ENCODE measurements at places on chromosomes 4 and X.

DNA sequence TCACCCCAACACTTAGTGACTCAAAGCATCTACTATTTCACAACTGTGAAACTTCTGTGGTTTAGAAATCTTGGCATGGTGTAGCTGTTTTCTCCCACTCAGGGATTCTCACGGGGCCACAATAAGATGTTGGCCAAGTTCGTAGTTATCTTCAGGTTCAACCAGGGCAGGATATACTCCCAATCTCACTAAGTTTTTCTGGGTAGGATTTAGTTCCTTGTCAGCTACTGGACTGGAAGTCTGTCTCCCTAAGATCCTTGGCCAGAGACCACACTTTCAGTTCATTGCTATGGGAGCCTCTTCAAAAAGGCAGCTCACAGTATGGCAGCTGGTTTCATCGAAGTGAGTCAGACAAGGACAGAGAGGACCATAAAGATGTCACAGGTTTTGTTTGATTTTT is 111.7 kb upstream of the PDHA2 start:
- DNase-seq: no peak

- peak; percentile 26 for DNase-seq
These were observed 187.4 kb downstream of the TEX13C start for GRCh38 chrX:125507119-125507518.

- DNase-seq: no peak
These were observed 63.8 kb upstream of the RPS6KA3 start for GRCh38 chrX:20330545-20330944.

DNA sequence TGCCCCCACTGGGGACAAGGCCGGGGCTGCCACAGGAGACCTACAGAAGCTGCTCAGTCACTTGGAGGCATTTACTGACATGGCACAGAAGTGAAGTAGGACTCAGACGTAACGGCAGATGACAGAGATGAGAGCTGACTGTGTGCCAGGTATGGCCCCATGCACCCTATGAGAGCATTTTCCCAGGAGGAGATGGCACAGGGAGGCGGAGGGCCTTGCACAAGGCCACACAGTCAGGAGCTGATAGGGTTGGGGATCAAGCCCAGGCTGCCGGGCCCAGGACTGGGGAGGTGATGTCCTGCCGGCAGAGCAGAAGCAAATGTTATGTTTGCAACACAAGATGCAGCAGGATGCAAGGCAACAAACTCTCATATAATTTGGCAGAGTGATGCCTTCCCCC is 34.1 kb downstream of the NAT8L start:
- DNase-seq: no peak

- DNase-seq: no peak
These were observed 48.0 kb downstream of the ARAP2 start for GRCh38 chr4:36196145-36196913.

DNA sequence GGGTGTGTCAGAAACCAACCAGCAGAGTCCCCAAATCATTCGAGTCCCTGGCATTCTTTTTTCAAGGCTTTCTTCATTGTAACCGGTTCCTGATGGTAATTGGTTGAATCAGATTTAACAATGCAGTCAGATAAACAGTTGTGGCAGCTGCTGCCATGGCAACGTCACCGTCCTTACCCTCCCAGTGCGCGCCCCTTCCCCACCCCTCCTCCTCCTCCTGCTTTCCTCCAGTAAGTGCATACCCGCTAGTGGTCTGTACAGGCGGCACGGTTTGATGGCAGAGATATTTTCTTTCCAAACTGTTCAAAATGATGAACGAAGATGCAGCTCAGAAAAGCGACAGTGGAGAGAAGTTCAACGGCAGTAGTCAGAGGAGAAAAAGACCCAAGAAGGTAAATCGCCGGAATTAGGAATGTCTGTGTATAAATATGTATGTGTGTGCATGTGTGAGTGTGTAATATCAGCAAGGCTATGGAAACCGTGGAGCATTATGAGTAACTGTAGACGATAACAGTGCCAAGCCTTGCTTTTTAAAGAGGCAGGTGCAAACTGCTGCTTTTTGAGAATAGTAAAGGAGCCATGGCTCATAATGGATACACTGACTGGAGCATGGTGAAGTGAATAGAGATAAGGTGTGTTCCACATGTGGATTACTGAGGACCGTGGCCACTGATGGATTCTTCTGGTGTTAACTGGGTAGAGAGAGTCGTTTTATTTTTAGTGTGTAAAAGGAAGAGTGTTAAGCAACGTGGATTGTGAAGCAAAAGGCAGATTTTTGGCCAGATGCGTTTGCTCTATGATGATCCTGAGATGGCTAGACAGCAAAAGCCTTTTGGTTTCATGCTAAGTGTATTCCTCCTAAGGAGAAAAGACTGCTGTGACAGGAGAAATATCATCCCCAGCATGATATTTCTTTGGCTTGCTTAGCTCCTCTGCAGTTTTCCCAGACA is at the start of gene ANK2:
Gene ANK2 (plus strand): TSS at position 233 of the 950 bp plus-strand sequence. CDS start 76 bp downstream, at position 309.
- no peak for DNase-seq

DNA sequence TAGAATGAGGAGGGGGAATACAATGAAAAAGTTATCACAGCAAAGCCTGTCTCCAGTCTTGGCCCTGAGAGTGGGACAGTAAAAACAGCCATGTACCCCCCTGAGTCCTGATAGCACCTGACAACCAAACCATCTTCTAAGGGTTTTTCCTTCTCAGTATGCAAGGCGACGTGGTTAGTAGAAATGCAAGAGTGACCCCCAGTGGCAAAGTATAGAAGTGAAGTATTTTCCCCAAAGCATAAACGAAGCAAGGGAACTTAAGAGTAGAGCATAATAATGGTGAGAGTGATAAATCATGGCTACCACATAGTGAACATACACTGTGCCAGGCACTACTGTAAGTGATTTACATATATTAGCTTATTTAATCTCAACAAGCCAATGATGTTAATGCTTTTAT is 52.8 kb downstream of the FAM47C start:
- peak; percentile 19 for DNase-seq

DNA sequence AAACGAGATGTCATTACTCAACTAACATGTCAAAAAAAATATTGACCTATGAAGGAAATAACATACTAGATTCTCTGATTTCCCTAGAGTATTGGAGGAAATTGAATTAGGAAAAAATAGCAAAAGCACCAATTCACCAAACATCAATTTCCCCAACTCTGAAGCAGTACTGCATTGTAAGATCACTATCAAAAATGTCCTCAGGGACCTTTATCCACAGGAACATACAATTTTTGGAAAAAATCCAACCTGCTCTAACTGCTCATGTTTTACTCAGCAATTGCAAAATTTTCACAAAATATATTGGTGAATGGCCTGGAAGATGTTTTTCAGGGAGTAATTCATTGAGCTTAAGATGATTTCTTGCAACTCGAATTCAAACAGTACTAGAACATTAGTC is 239.0 kb upstream of the GIMD1 start:
- DNase-seq: no peak

- no peak for DNase-seq
These were observed 87.0 kb downstream of the ANXA3 start for GRCh38 chr4:78638337-78639172.

DNA sequence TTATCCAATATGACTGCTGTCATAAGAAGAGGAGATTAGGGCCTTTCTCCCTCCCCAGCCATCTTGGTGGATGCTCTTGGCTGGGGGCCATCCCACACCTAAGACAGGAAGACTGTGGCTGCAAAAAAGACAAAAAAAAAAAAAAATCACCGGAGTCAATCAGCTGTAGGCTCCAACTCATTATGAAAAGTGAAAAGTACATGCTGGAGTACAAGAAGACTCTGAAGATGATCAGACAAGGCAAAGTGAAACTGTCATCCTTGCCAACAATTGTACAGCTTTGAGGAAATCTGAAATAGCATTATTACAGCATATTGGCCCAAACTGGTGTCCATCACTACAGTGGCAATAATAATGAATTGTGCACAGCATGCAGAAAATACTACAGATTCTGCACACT is 5.2 kb downstream of the EGFL6 start:
- no peak for DNase-seq

DNA sequence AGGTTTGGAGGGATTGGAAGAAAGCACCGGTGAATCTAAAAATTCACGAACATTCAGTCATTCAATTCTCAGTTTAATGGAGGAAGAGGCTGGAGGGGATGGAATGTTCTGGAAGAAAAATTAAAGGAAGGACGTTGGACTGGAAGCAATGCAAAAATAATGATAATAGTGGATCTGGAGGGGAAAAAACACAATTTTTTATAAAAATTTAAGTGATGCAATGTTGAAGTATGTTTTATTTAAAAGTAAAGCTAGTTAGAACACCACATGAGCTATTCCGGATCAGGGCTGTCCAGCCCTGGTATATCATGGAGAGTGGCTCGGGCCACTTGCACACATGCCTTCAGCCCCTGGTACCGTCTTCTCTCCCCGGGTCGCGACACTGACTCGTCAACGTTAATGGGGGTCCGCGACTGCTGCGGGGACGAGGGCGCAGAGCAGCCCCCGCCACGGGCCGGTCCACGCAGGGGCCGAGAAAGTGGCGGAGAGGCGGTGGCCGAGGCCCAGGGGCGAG is 204.6 kb downstream of the TENM3 start:
- no peak for DNase-seq

GRCh38 chr4:124970011-124970410 is 257.5 kb upstream of the ANKRD50 start:
- peak; percentile 77 for DNase-seq

DNA sequence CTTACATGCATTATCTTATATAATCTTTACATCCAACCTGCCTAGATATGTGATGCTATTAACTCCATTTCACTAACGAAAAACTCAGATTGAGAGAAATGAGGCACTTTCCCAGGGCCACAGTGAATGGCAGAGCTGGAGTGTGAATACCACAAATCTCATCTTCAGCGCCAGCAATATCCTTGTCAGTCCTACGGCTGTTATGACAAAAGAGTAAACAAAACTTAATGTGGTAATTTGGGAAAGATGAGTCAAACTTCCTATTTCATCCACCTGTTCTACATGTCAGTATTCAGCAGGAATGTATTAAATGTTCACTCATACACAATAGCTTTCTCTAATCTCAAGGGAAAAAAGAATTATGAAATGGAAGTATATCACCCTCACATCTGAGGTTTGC is 56.9 kb downstream of the FAT1 start:
- DNase-seq: no peak

DNA sequence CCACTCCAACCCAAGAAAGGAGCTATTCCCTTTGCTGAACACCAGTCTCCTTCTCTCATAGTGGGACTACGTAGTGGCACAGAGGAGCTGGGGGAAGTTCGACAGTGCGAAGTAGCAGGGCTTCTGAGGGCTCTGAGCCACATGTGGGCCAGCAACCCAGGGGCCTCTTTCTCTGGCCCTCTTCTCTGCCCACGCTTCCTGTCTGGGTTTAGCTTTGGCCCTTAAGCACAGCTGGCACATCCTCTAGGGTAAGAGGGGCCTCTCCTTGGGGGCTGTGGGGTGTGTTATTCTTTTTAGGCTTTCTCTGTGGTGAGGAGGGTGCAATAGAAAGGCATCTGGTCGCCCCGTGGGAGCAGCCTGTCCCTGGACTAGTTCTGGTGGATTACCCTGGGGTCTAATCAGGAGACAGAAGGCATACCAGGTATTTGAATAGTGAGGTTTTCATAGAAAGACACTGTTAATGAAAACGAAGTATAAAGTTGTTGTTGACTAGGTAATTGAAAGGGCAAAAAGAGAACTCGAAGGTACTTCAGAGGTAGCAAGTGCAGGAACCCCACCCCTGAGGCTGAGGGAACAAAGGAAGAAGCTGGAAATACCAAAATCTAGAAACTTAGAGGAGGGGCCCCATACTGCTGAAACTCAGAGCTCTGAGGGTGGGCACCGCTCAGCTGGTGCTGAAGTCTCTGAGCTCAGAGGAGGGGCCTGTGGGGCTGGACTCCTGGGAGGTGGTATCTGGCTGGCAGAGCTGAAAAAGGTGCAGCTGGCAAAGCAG is 151.9 kb upstream of the RPS6KA3 start:
- no peak for DNase-seq

GRCh38 chr4:170497112-170497511 is 407.4 kb upstream of the AADAT start:
- DNase-seq: peak; percentile 2

DNA sequence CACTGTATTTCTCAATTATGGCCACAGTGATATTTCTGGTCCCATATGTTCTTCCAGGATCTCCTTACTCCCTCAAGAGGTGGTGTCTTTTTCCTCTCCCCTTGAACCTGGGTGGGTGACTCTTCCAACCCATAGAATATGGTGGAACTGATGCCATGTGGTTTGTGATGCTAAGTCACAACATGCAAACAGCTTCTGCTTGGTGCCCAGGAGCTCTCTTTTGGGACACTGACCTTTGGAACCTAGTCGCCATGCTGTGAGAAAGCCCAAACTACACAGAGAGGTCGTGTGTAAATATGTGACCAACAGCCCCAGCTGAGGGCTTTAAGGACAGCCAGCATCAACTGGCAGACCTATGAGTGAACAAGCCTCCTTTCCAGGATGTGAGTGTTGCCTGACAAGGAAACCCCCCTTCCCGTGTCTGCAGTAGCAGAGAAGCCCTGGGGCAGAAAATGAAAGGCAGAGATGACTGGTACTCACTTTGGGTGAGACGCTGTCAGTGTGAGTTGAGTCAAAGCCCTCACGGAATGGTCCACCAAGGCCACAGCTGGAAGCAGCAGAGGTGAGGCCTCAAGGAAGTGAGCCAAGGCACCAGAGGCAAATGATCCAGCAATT is 223.4 kb downstream of the BCOR start:
- DNase-seq: no peak

DNA sequence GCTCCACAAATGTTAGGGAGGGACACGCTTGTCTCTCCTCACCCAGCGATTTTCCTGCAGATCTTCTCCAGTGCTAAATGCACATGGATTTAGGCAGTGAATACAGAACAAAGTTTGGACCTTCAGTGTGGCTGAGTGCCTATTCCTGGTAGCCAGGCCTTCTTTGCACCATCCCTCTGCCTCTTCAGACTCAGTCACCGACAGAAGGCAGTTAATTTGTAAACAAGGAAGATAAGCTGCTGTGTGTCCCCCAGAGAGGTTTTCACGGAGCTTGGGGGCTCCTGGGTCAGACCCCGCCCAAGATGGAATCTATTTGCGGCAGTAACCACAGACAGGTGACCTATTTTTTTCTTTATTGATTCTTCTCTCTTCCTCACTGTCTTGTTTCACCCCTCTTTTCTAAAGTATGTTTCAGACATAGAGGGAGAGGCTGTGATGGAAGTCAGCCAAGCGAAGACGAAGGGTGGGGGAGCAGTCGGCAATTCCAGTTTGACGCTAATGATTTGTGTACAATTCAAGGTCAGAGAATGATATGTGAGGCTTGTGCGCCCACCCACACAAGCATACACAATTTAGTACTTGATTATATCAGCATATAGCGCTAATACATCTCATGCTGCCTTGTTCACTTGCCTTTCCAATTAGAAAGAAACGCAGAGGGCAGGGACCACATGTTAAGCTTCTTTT is 200.8 kb downstream of the MGST2 start:
- DNase-seq: no peak

GRCh38 chrX:115322375-115322774 is 32.9 kb downstream of the LUZP4 start:
- no peak for DNase-seq

- DNase-seq: peak; percentile 45
These were observed 113.9 kb downstream of the CT47B1 start for GRCh38 chrX:120761810-120762209.

GRCh38 chr4:105619188-105619931 is 66.9 kb downstream of the ARHGEF38 start:
- no peak for DNase-seq

All from fibroblast of skin of back (primary cell).